Epithelial cell of umbilical artery (primary cell): ENCODE measurements at places on chromosomes 13 and 19. TPM values are rescaled to one million over a fixed set of nuclear protein-coding genes. Genes with fewer than 3 reads are reported as not detected.

HPN gene
- total RNA-seq, result not detected in 2 replicates

BCL3 gene
- total RNA-seq, result 1.9 and 2.1 TPM in 2 replicates

FLT1 gene
- total RNA-seq, result 143 and 328 TPM in 2 replicates

ENOX1 gene
- 0.65 and 8.5 TPM in 2 replicates for total RNA-seq

URAD gene
- not detected in 2 replicates for total RNA-seq
